ENCODE measurements at places on chromosomes 6 and 20. TPM values are rescaled to one million over a fixed set of nuclear protein-coding genes. Genes with fewer than 3 reads are reported as not detected.

The ARMC2 gene
- 7.9 TPM for total RNA-seq

The MCCD1 gene
- not detected for total RNA-seq

The SLC25A27 gene
- total RNA-seq = 27.0 TPM

The CYP39A1 gene
- 1.6 TPM for total RNA-seq

The CAGE1 gene
- total RNA-seq = not detected

The PRPH2 gene
- 0.32 TPM for total RNA-seq

The RIPPLY2 gene
- not detected for total RNA-seq

The UBE3D gene
- total RNA-seq = 13.5 TPM

The GDAP1L1 gene
- not detected for total RNA-seq

The PDE10A gene
- 12.6 TPM for total RNA-seq

The DBNDD2 gene
- total RNA-seq = 49.2 TPM

DNA sequence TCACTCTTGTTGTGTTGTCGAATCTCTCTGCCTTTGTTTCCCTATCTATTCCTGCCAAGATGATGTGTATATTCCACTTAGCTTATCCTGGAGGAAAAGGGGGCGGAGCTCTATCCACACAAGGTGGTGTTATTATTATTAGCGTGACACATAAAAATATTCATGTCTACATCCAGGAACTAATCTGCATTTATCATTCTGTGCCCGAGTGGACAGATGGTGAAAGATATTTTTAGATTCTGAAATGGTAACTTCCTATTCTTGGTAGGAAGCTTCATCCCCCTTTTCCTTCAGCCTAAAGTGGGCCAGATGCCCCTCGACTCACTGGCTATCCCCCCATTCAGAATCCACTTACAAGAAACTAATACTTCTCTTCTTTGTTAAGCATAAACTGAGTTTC lies 2.0 kb downstream of the XKR7 start:
- no peak for DNase-seq
- H3K27me3 ChIP-seq = peaks cover 52% of the 10 kb centered on the region
- no peak overlapping the region for H3K27ac ChIP-seq
- H3K36me3 ChIP-seq = no peaks in the 10 kb centered on the region
- no peaks in the 10 kb centered on the region for H3K4me1 ChIP-seq

- no peaks in the 10 kb centered on the region for H3K4me1 ChIP-seq
- no peak overlapping the region for H3K4me3 ChIP-seq
- no peaks in the 10 kb centered on the region for H3K36me3 ChIP-seq
- H3K27me3 ChIP-seq = no peaks in the 10 kb centered on the region
- peak; percentile 30 for DNase-seq
Measured at GRCh38 chr6:36135053-36135731, 4.9 kb downstream of the MAPK13 start.

DNA sequence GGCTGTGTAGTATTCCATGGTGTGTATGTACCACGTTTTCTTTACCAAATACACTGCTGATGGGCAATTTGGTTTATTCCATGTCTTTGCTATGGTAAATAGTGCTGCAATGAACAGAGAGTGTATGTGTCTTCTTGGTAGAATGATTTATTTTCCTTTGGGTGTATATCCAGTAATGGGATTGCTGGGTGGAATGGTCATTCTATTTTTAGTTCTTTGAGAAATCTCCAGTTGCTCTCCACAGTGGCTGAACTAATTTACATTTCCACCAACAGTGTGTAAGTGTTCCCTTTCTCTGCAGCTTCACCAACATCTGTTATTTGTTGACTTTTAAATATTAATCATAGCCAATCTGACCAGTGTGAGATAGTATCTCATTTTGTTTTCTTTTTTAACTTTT lies 13.9 kb downstream of the CST9L start:
- DNase-seq = no peak
- H3K4me3 ChIP-seq = no peak overlapping the region
- H3K36me3 ChIP-seq = no peaks in the 10 kb centered on the region
- H3K4me1 ChIP-seq = no peaks in the 10 kb centered on the region
- no peak overlapping the region for H3K27ac ChIP-seq

DNA sequence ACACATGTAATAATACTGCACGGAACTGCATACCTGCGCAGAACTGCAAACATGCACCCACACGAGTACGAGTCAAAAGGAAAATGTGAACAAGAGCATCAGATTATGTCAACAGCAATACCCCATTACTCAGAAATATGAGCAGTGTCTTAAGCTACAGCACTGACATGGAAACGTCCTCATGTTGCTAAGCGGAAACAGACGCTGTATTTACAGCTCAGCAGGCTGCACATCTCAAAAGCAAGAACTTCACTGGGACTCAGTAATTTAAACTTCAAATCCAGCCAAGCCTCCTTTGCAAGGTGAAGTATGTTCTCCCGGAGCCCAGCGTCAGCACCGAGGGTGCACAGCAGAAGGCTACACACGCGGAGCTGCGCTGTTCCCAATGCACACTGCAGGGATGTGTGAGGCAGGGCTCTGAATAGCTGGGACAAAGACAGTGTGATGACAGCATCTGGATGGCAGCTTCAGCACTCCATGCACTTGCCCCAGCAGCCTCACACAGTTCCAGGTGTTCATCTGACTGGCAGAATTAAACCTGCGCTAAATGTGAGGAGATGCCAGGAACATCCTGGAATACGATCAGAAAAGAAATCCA lies 202.8 kb downstream of the WDR27 start:
- no peak overlapping the region for H3K4me3 ChIP-seq
- no peak overlapping the region for H3K27ac ChIP-seq
- no peaks in the 10 kb centered on the region for H3K27me3 ChIP-seq
- no peaks in the 10 kb centered on the region for H3K36me3 ChIP-seq

DNA sequence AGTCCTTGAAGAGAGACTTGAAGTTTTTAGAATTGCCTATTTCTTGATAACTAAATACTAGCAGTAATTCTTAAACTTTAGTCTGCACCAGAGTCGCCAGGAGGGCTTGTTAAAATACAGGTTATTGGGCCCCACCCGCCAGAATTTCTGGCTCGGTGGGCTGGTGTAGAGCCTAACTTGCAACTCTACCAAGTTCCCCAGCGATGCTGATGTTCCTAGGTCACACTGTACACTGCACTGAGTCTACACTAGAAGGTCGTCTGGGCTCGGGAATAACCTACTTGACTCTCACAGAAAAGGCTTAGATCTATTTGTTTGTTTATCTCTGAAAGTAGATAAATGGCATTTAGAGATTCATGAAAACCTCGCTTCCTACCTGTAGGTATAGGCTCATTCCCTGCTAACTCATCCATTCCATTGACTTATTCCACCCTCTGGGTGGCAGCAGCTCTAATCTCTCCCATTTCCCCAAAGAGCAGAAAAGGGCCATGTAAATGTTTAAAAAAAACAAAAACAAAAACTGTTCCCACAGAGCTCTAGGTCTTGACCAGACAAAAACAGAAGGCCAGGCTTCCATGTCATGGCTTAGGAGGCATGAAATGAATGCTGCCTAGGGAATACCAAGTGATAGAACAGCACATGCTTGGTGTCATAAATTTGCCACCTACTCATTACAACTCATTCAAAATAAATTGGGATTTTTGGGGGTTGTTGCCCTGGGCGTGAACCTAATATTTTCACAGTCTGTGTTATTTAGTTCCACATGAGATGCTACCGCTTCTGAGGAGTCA lies 292.1 kb downstream of the ADGB start:
- H3K4me3 ChIP-seq = no peak overlapping the region
- no peak overlapping the region for H3K27ac ChIP-seq
- no peak for DNase-seq
- H3K27me3 ChIP-seq = no peaks in the 10 kb centered on the region
- no peaks in the 10 kb centered on the region for H3K4me1 ChIP-seq

GRCh38 chr6:149026530-149026942 lies 279.7 kb downstream of the UST start:
- no peaks in the 10 kb centered on the region for H3K36me3 ChIP-seq
- no peak for DNase-seq
- H3K27ac ChIP-seq = no peak overlapping the region
- H3K4me3 ChIP-seq = no peak overlapping the region
- no peaks in the 10 kb centered on the region for H3K4me1 ChIP-seq

- H3K4me1 ChIP-seq = no peaks in the 10 kb centered on the region
- no peak overlapping the region for H3K27ac ChIP-seq
- no peaks in the 10 kb centered on the region for H3K27me3 ChIP-seq
- no peak for DNase-seq
- H3K36me3 ChIP-seq = no peaks in the 10 kb centered on the region
Measured at GRCh38 chr6:54988576-54988975, 142.0 kb downstream of the FAM83B start.

- no peaks in the 10 kb centered on the region for H3K4me1 ChIP-seq
- no peaks in the 10 kb centered on the region for H3K36me3 ChIP-seq
- no peak overlapping the region for H3K27ac ChIP-seq
- no peak for DNase-seq
- H3K4me3 ChIP-seq = no peak overlapping the region
- no peaks in the 10 kb centered on the region for H3K27me3 ChIP-seq
Measured at GRCh38 chr6:123150076-123150475, 154.0 kb downstream of the CLVS2 start.

GRCh38 chr6:144259986-144260385 lies 25.1 kb upstream of the UTRN start:
- H3K27me3 ChIP-seq = no peaks in the 10 kb centered on the region
- no peak overlapping the region for H3K4me3 ChIP-seq
- DNase-seq = no peak
- H3K36me3 ChIP-seq = no peaks in the 10 kb centered on the region
- no peak overlapping the region for H3K27ac ChIP-seq

DNA sequence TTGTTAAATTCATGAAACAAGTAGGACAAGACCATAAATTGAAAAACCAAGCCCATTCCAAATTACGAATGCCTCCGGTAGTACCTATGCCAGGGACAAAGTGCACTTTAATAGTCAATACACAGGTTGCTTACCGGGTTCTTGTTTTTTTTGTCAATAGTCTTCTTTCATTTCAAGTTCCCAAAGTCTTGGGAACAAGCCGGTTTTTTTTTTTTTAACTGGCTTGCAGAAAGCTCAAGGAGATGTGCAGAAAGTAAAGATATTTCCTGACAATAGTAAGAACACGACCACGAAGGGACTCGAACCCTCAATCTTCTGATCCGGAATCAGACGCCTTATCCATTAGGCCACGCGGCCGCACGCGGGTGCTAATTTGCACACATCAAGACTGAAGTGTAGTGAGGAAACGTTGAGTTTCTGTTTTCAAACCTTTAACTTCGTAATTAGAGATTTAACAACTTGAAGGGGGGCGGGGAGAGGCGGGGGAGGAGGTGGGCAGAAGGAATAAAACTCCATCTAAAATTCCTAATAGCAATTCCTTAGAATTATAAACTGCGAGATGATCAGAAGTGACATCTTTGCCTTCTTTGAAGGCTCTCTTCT lies 181.0 kb downstream of the TRIM27 start:
- H3K27ac ChIP-seq = no peak overlapping the region
- H3K4me1 ChIP-seq = no peaks in the 10 kb centered on the region
- no peak overlapping the region for H3K4me3 ChIP-seq
- DNase-seq = no peak

DNA sequence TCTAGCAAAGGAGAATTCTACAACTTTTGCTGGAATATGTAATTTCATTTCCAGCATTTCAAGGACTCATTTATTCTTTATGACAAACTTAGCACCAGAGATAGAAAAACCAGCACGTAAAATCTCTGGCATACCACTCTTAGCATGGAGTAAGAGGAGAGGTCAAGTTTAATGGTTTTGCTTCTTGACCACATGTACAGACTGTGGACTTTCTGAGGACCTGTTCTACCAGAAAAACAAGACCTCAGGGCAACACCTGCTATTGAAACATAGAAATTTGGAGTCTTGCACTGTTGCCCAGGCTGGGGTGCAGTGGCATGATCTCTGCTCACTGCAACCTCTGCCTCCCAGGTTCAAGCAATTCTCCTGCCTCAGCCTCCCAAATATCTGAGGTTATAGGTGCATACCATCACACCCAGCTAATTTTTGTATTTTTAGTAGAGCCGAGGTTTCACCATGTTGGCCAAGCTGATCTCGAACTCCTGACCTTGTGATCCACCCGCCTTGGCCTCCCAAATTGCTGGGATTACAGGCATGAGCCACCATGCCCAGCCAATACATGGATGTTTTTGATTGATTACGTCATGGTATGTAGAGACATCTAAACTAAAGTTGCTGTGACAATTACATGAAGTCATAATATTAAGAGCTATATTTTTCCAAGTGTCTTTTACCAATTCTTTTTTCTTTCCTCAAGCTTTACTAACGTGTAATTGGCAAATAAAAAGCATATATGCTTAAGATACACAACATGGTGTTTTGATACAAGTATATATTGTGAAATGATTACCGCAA lies 36.1 kb downstream of the CRYBG1 start:
- no peak overlapping the region for H3K27ac ChIP-seq
- no peaks in the 10 kb centered on the region for H3K36me3 ChIP-seq
- no peaks in the 10 kb centered on the region for H3K4me1 ChIP-seq
- no peak overlapping the region for H3K4me3 ChIP-seq
- no peak for DNase-seq
- no peaks in the 10 kb centered on the region for H3K27me3 ChIP-seq

DNA sequence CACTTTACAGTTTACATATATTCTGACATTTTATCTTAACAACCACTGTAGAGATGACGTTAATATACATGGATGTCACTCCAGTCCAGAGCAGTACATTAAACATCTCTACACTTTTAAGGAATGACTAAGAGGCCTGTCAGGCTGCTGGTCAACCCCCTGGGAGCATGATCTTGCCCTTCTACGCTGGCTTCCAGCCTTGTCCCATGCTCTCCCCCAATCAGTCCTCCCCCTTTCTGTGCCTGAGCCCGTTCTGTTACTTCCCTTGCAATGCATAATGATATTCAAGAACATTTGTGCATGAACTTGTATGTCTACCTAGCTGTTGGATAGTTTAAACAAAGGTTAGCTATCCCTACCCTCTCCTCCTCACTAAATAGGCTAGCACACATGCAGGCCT lies 40.5 kb upstream of the PLCB4 start:
- H3K36me3 ChIP-seq = no peaks in the 10 kb centered on the region
- H3K4me3 ChIP-seq = no peak overlapping the region
- H3K4me1 ChIP-seq = no peaks in the 10 kb centered on the region
- no peak overlapping the region for H3K27ac ChIP-seq
- H3K27me3 ChIP-seq = no peaks in the 10 kb centered on the region

DNA sequence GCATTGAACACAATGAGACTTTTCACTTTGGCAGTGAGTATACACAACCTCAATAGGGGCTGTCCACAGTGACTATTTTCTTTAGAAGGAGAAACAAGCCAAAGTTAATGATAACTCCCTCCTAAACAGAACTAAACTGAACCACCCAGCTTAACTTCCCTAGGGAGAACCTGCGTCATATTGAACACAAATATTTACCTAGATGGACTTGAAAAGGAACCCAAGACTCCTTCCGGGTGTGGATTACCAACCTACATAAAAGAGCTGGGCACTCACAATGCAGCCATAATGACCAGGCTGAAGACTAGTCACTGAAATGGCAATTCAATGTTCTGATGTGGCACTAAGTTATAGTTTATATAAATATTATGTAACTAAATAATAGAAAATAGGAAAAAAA lies 160.6 kb downstream of the IBTK start:
- H3K4me1 ChIP-seq = no peaks in the 10 kb centered on the region
- DNase-seq = no peak
- H3K36me3 ChIP-seq = no peaks in the 10 kb centered on the region
- H3K27ac ChIP-seq = peak overlapping the region; percentile 72
- no peak overlapping the region for H3K4me3 ChIP-seq
